Fibroblast of upper back skin (primary cell): ENCODE measurements at places on chromosomes 16 and 17.

GRCh38 chr17:7588553-7589203 lies 1.2 kb downstream of the SOX15 start:
- no peak for DNase-seq

DNA sequence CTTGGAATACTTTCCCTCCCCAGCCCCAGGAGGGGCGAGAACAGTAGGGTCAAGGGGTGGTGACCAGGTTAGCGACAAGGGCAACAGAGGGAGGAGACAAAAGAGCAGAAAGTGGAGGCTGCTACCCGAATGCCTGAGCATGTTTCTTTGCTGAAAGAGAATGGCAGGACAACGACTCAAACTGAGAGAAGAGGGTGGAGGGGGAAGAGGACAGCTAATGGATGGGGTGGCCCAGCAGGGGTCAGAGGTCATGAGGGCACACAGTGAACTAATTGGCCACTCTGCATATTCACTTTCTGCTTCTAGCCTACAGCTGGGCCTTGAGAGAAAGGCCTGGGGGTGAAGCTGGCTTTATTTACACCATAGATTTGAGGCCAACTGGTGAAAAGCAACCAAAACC lies 19.1 kb upstream of the DDX52 start:
- DNase-seq: no peak

DNA sequence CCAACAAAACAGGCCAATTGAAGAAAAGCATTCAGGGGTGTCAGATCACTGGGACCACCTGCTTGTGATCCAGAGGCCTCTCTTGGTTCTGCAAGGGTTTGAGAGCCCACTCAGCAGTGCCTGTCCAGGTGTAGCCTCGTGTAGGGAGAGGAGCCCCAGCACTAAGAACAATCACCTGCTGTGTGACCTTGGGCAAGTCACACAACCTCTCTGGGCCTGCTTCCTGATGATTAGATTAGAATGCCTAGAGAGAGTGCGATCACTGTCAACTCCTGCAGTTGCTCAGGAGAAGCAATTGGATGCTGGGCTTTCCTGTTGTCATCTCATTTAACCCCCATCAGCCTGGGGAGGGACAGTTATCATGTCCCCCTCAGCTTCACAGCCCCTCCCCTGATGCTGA lies 10.2 kb downstream of the DLX3 start:
- DNase-seq: no peak

DNA sequence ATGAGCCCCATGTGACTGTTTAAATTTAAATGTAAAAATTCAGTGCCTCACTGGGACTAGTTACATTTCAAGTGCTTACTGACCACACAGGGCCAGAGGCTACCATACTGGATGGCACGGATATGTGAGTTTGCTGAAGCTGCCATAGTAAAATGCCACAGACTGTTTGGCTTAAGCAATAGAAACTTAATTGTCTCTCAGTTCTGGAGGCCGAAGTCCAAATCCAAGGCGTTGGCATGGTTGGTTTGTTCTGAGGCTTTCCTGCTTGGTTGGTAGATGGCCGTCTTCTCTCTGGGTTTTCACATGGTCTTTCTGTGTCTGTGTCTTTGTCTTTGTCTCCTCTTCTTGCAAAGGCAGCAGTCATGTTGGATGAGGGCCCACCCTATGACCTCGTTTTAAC lies 878.9 kb upstream of the RBFOX1 start:
- DNase-seq: no peak

GRCh38 chr16:19916064-19916463 lies 31.4 kb upstream of the GPRC5B start:
- no peak for DNase-seq

DNA sequence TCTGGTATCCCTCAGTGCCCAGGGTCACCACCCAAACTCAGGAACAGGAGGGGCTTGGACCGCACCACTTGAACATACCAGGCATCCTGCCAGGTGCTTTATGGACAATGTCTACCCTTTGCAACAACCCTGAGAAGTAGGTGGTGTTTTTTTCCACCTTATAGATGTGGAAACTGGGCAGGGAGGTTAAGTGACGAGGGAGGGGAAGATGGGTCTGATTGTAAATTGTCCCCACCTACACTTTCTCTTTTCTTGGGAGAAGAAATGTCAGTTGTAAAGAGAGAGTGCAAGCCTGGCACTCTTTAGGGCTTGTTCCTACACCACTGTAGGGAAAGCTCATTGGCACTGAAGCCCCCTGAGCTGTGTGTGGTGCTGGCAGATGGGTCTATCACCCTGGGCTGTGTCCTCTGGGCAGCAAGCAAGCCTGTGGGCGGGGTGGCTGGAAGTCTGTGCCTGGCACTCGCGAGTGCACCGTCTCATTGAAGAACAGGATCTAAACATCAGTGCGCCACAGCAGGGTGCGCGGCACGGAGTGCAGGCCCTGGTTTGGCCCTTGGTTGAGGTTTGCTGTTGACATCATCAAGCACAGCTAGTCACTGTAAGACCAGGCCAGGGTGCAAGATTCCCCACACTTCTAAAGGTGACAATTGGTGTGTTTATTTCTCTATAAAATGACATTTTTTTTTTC lies 15.1 kb downstream of the NOD2 start:
- DNase-seq: no peak

GRCh38 chr16:82476786-82477185 lies 150.0 kb upstream of the CDH13 start:
- no peak for DNase-seq

DNA sequence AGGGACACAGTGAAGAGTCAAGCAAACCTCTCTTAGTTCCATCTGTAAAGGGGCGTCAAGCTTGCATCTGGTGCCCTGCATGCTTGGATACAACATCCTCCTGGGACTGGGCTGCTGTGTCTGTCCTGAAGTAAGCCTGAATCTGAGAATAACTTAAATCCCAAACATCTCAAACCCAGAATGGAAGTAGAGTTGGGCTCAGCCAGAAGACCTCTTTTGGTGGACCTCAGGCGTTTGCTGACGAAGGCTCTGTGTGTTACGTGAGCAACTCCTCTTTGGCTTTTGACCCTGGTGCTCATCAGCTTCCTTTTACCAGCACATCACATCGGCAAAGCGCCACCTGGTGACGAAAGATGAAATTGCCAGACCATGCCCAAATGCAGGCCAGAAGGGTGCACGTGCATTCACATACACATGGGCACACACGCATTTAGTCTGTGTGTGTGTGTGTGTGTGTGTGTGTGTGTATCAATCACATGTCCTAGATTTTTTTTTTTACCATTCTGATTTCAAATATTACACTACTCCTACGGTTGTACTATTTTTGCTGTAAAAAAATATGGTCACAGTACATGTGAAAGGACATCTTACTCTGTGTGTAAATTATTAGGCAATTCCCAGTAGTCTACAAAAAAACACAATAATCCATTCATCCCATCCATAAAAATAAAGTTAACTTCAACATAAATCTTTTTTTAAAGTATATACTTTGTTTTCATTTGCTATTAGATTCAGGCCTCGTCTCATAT lies 41.1 kb upstream of the FOXJ1 start:
- DNase-seq: peak; percentile 86

DNA sequence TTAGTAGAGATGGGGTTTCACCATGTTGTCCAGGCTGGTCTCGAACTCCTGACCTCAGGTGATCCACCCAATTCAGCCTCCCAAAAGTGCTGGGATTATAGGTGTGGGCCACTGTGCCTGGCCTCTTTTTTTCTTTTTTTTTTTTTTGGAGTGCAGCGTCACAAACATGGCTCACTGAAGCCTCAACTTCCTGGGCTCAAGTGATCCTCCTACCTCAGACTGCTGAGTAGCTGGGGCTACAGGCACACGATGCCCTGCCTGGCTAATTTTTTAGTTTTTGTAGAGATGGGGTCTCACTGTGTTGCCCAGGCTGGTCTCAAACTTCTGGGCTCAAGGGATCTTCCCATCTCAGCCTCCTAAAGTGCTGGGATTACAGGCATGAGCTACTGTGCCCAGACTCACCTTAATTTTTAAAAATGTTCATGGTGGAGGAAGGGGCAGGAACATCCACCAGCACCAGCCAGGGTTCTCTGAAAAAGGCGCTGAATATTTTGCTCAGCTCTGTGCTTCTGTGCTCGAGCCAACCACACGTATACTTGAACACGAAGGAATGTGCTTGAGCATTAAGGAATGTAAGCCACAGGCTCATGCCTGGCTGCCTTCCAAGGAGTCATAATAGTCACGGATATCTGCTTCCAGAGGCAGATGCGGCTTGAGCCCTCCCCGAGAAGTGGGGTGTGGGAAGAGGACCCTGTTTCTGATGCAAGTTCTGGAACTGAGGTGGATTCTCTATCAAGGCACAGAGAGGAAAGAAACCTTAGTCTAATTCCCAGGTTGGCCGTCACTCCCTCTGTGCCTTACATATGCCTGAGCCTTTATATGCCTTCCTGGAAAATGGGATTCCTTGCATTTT lies 65.5 kb upstream of the CREBBP start:
- DNase-seq: peak; percentile 100

- no peak for DNase-seq
Measured at GRCh38 chr16:9155871-9156270, 64.4 kb downstream of the HAPSTR1 start.

DNA sequence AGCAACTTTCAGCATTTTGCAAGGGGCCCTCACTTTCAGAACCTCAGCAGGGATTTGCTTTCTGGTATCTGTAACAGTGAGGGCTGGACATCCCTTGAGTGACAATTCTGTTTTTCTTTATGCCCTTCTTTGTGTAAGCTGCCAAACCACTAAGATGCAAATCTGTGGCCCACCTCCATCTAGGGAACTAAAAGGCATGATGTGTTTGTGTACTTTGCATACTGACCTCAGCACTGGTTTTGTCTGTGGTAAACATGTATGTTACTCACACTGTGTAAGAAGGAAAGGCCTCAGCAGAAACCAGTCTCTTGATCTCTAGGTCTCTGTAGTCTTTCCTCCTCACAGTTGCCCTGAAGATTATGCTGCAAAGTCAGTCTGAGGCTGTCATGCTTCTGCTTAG lies 396.6 kb upstream of the DYNLRB2 start:
- DNase-seq: peak; percentile 39

DNA sequence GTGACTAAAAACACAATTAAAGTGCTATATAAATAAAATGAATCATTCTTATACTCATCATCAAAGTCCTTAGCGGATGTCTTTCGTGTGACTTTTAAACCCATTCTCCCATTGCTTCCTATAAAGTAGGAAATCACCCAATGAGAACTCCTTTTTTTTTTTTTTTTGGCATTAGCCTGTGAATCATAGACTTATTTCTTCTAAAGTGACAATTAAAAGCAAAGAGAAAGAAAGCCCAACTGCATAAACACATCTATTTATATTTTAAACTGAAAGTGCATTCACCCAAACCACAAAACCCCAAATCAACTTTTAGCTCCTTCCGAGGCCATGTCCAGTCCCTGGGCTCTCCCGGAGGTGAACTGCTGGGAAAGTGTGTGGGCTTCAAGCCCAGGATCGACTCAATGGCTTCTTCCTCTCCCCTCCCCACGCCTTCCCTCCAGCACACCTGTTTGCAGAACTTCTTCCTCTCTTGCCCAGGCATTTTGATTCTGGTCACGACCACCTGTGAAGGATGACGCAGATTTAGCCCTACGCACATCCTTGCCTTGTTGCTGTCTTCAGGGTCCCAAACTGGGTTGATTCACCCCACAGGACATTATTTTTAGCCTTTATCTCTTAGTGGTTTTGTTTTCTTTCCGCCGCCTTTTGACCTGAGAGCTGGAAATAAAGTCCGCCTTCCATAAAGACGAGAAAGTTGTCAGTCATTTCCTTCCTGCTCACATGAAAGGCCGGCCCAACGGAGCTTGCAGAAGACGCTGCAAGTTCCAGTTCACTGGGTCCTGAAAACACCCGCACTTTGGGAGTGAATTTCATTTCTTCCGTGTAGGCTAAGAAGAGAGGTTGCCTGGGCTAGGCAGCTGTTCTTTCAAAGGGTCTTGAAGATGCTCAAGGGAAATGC lies 166.8 kb downstream of the MAP2K6 start:
- no peak for DNase-seq

DNA sequence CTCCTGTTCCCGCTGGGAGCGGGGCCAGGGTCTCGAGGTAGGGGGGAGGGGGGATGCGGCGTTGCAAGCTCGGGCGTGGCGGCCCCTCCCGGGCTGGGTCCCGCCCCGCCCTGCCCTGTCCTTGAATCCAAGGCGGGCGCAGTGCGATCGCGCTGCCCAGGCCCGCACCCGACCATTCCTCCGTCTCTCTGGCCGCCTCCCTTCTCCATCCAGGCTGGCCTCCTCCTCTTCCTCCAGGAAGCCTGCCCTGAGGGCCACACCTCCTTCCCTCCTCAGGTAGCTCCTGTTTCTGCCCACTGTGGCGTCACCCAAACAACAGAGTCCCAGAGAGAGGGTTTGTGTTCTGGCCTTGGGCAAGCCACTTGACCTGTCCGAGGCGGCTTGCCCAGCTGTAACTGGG lies 43.0 kb upstream of the TAC4 start:
- no peak for DNase-seq

DNA sequence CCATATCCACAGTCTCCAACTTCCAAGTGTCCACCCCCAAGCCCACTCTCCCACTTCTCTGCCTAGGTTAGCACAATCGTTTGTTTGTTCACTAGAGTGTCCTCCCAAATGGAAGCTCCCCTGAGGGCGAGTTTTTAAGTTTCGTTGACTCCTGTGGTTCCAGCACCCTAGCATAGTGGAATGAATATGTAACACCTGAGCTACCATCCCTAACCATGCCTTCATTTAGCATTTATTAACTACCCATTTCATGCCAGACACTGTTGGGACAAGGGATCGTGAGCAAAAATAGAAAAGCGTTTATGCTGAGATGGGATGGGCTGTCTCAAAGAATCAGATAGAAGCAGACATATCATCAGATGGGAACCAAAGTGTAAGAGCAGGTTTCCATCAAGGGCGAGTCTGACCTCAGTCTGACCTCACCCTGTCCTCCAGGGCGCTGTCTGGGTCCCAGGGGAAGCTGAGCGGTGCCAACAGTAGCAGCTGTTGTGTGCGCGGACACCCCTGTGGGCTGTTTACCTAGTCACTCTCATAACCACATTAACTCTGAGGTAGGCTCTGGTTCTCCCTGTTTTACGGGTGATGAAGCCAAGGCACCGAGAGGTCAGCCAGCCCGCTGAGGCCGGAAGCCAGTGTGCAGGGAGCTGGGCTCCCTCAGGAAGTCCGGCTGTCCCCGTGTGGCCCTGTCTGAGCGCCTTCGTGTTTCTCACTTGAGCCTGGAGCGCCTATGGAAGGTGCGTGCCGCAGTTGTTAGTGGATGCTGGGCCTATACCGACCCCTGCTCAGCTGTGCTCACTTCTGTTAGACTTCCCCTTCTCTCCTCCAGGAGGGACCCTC lies 6.2 kb downstream of the CNP start:
- DNase-seq: no peak
